ENCODE measurements at places on chromosomes 5 and 9.

- peak; percentile 81 for DNase-seq
These were observed 1.0 kb downstream of the CSNK1A1 start for GRCh38 chr5:149550268-149550583.

- DNase-seq = no peak
These were observed 446.0 kb downstream of the ISL1 start for GRCh38 chr5:51829230-51829629.

DNA sequence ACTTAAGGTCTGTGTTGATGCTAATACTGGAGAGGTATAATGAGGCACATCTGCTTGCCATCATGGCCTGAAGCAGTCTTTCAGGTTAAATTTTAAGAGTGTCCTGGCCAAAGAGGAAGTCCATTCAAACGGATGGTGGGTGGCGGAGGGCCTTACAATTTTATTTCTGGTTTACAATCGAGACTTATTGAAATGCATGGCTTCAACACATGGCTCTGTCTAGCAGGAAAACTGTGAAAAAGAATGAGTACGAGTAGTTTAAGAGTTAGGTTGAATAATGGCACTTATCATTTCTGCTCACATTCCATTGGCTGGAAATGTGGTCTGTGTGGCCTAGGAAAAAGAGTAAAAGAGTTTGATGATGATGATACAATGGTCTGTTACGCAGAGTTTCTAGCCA, 42.1 kb downstream of the LRRC70 start:
- no peak for DNase-seq

DNA sequence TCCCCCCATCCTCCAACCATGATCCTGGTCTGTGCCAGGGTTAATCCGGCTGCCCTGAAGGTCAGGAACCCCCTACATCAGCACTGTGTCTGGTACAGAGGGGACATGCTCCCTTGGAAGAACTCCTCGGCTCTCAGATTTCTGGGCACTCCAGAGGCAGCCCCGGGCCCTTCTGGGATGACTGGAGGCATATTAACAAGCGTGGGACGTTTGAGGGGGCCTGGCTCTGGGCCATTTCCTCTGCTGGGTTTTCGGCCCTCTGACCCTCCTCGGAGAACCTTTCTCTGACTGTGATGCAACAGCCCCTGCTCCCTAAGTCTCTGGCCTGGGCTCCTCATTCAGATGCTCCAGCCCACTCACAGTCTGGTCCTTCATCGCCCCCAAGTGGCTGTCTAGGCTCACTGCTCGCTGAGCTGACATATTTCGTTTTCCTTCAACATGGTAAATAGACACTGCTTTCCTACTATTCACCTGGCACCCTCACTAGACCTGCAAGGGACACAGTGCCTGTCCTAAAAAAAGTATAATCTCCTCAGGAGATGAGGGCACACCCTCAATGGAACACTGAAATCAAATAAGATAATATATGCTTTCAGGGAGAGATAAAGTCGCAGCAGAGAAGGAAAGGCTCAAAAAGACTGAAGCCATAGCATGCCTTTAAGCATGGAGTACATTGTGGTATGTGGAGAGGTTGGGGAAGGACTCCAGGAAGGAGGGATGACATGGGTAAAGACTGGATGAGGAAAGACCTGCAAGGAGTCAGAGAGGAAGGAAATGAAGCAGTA, 404.7 kb upstream of the TRPC7 start:
- peak; percentile 77 for DNase-seq

GRCh38 chr5:156420665-156421064, 93.7 kb downstream of the SGCD start:
- DNase-seq = no peak

- no peak for DNase-seq
These were observed 140.3 kb upstream of the IER5L start for GRCh38 chr9:129318121-129319075.

DNA sequence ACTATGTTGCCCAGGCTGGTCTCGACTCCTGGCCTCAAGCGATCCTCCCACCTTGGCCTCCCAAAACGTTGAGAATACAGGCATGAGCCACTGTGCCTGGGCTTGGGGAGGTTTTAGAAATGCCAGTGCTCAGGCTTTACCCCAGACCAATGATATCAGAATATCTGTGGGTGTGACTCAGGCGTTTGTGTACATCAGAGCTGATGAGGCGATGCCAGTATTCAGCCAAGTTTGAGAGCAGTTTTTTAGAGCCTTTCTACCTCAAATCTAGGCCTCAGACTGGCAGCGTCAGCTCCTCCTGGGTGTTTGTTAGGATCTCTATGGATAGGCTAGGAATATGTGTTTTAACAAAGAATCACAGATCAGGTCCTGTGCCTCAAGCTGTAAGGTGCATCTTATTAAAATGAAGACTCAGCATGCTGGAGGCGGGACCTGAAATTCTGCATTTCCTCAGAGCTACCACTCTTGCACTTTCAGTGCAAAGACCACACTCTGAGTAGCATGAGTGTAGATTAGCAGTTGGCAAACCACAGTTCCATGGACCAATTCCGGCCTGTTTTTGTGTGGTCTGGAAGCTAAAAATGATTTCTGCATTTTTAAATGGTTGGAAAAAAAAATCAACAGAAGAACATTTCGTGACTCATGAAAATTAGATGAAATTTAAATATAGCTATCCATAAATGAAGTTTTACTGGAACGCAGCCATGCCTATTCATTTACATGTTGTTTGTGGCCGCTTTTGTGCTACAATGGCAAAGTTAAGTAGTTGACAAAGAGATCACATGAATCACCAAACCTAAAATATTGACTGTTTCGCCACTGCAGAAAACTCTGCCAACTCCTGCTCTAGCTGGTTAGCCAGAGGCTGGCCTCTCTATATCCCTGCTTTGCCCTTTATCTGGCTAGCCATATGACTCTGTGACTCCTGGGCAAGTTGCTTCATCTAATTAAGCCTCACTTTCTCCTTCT, 92.2 kb downstream of the KLF4 start:
- DNase-seq = peak; percentile 82

DNA sequence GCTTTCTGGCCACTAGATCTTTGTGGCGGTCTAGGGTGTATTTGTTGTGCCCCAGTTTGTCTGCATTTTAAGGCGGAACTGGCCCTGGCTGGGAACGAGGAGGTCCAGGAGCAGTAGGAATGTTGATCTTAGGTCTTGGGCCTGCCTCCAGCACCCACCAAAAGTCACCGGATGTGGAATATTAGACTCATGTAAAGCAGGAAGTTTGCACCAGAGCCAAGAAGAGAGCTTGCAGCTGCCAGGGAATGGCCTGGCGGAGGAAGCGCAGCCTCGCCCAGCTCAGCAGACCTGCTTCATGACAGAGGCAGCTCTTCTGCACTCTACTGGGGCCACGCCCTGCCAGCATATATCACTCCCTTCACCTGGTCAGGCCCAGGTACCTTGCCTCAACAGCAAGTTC, 3.3 kb downstream of the GPX3 start:
- DNase-seq = peak; percentile 91

- DNase-seq = peak; percentile 53
These were observed 41.7 kb upstream of the BNC2 start for GRCh38 chr9:16912197-16912596.
